ENCODE measurements at places on chromosomes 5 and 9. TPM values are rescaled to one million over a fixed set of nuclear protein-coding genes. Genes with fewer than 3 reads are reported as not detected.

DNA sequence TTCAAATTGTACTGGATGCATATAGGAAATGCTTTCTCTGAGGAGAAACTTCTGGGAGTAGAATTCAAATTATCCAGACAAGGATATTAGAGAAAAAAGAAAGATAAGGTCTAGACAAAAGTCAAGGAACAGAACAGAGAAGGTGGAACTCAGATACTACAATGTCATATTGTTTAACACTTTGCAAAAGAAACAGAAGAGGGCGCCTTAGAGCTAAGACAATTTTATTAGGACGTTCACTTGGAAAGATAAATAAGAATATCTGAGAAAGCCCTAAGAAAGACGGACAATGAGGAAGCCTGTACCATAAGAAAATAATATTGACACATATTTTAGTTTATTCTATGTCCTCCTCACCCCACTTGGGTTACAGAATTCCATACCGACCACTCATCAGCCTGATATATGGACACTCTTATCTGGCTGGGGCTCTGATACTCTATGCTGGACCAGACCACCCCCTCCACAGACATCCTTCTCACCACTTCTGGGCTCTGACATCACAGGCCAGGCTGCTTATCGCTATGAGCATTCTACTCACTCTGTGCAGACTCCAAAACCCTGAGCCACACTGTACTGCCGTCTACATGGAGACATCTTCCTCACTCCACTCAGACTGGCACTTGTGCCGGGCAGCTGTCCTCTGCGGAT is 9.1 kb upstream of the AK3 start:
- no peak for DNase-seq

- DNase-seq, result no peak
Observed at GRCh38 chr5:816176-816575, 31.6 kb upstream of the ZDHHC11B start.

- DNase-seq, result no peak
Observed at GRCh38 chr5:71482132-71482531, 26.7 kb downstream of the BDP1 start.

The EQTN gene
- not detected for total RNA-seq

DNA sequence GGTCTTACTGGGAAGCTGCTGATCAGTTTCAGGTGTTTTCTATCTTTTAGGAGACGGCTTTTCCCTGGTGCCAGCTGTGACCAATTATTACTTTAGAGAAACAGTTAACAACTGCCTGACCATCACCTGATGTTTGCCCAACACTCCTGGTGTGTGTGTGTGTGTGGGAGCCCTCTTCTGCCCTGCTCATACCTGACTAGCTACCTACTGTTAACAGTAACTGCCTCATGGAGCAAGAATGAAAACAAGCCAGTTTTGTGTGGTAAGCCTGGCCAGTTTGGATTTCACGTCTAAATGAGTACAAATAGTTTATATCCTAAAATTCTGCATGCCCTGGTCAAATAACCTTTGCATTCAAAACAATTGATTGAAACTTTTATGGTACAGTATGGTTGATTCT is 46.1 kb upstream of the RIOK2 start:
- no peak for DNase-seq

- DNase-seq, result peak; percentile 81
Observed at GRCh38 chr5:176541338-176542134, 4.3 kb upstream of the RNF44 start.
